MG63 (cell line): ENCODE measurements at places on chromosomes 4 and X. TPM values are rescaled to one million over a fixed set of nuclear protein-coding genes. Genes with fewer than 3 reads are reported as not detected.

The PCSK1N gene
- 0.72 and 6.1 TPM in 2 replicates for total RNA-seq

The FAAH2 gene
- total RNA-seq, result not detected in 2 replicates

The EPGN gene
- total RNA-seq, result not detected in 2 replicates

The BST1 gene
- total RNA-seq, result 2.0 and 3.3 TPM in 2 replicates

The FREM3 gene
- total RNA-seq, result not detected in 2 replicates

The AR gene
- 1.2 and 2.4 TPM in 2 replicates for total RNA-seq

The CDS1 gene
- total RNA-seq, result not detected in 2 replicates
